ENCODE measurements at places on chromosomes 2 and 18.

GRCh38 chr2:12217175-12217574, 470.7 kb downstream of the LPIN1 start:
- DNase-seq = no peak

- no peak for DNase-seq
Measured at GRCh38 chr2:157771234-157771633, 104.9 kb downstream of the ACVR1 start.

GRCh38 chr2:176821350-176821749, 391.2 kb upstream of the HNRNPA3 start:
- DNase-seq = no peak

- no peak for DNase-seq
Measured at GRCh38 chr2:198054299-198054698, 249.9 kb downstream of the PLCL1 start.

GRCh38 chr2:163491850-163492249, 244.0 kb downstream of the FIGN start:
- no peak for DNase-seq

- DNase-seq = no peak
Measured at GRCh38 chr2:29479401-29479800, 364.2 kb downstream of the CLIP4 start.

GRCh38 chr18:53771664-53772063, 452.8 kb downstream of the MBD2 start:
- DNase-seq = no peak

GRCh38 chr2:70939839-70940580, 4.3 kb downstream of the ATP6V1B1 start:
- DNase-seq = no peak

DNA sequence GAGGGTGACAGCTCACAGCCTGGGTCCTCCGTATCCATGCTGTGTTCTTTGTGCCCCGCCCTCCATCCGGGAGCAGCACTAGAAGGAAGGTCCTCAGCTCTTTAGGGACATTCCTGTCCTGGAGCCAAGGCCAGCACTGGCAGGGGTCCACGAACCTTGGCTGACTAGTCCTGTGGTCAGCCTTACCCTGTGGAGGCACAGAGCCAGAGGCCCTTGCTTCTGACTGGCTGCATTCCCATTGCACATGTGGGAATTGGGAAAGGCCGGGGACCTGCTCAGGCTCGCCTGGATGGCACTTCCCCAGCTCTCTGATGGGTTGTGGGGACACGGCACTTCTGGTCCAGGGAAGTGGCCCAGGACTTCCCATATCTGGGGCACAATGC, 24.9 kb upstream of the RHOB start:
- no peak for DNase-seq

DNA sequence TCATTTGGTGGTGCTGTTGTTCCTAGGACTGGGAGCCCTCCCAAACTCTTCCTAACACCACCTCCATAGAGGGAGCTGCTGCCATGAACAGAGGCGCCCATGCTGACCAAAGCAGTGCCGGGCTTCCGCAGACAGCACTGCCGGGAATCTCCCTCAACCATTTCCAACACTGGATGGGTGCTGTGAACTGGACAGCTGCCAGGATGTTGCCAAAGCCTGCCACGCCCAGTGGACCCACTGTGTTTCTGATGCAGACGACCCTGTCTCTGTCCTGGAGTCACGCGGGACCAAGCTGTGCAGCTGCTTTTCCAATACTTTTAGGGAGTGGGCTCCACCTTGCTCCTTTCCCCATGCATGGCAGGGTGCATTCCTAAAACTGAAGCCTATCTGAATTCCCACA, 16.9 kb upstream of the GNAL start:
- no peak for DNase-seq

Measured in NCI-H1436 treated with DMSO at 0.1 percent for 48 hours (cell line).